ENCODE measurements at places on chromosomes 1 and 21.

- no peak for DNase-seq
These were observed 33.6 kb downstream of the CLDN14 start for GRCh38 chr21:36446301-36446700.

- DNase-seq, result no peak
These were observed 130.5 kb downstream of the BACH1 start for GRCh38 chr21:29429218-29429617.

DNA sequence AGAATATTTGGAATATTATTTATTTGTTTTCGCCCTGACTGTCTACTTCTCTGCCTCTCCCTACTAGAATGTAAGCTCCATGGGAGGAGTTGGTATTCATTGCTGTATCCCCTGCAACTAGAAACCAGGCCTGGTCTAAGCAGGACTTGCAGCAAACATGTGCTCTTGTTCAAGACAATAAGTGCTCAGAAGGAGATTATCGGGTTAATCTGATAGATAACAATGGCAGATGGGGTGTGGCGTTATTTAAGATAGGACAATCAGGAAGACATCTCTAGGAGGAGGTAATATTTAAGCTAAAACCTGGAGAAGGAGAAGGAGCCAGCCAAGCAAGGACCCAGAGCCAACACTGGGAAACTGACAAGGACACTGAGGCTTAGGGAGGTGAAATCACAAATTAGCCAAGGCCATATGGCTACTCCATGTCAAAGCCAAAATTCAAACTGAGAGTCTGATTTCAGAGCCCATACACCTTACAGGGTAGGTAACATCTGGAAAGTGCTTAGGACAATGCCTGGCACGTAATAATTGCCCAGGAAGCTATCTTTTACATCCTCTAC, 41.5 kb downstream of the STYXL2 start:
- no peak for DNase-seq

DNA sequence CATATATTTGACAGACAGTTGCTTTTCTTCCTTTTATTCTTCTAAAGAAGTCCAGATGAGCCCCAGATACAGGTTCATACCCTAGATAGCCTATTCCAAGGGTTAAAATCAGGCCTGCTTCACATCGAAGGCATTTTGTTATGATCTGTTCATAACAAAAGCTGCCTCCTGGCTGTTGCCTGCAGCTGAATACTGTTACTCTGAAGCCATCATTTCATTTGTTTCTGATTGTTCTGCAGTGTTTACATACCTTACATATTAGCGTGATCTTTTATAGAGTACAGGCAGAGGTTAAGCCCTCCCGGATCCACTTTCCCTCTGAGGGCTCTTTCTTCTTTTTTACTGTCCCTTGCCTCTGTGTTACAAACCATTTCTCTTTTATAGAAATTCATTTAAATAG, 219.0 kb upstream of the HOOK1 start:
- DNase-seq, result no peak

GRCh38 chr21:42374457-42374856, 8.1 kb upstream of the TFF1 start:
- DNase-seq, result no peak

GRCh38 chr1:23211955-23212354, 5.3 kb downstream of the HTR1D start:
- no peak for DNase-seq

DNA sequence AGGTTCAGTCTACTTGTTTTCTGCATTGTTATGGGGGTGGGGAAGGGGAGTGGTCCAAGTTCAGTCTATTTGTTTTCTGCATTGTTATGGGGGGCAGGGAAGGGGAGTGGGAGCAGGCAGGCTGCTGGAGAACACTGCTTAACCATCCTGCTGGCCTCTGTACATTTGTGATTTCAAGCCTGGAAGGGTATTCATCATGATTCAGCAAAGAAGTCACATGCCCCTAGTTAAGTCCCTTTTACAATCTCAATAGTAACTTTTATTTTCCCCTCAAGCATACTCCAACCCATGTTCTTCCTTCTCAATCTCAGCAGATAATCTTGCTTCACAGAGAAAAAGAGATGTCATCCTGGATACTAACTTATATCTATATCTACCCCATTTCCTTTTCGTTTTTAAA, 7.9 kb downstream of the LYST start:
- no peak for DNase-seq

DNA sequence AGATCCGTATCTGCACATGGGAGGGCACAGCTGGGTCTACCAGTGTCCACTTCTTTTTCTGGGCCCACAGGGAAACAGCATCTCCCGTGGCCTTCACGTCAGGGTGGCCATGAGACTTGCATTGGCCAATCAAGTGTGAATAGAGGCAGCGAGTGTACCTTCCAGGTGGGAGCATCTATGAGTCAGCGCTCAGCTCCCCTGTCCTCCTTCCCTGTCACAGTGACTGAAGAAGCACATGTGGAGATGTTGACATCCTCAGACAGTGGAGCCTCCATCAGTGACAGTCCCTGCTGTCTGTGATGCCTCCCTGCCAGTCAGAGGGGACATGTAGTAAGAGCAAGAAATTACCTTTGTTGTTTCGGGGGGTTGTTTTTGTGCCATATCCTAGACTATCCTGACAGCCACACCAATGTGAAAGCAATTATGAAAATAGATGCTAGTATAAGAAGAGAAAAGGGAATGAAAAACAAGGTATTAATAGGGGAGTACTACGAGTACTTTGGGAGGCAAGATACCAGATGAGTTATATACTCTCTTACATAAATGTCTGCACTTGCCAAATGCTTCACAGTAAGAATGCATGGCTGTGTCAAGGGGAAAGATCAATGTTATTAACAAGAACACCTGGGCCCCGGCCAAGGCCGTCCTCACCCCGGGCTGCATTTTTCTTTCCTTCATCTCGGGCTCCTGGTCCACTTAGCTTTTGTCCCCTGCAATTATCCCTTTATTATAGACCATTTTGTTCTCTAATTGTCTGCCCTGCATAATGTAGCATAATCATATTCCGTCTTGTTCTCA, 86.0 kb downstream of the MATN1 start:
- no peak for DNase-seq

DNA sequence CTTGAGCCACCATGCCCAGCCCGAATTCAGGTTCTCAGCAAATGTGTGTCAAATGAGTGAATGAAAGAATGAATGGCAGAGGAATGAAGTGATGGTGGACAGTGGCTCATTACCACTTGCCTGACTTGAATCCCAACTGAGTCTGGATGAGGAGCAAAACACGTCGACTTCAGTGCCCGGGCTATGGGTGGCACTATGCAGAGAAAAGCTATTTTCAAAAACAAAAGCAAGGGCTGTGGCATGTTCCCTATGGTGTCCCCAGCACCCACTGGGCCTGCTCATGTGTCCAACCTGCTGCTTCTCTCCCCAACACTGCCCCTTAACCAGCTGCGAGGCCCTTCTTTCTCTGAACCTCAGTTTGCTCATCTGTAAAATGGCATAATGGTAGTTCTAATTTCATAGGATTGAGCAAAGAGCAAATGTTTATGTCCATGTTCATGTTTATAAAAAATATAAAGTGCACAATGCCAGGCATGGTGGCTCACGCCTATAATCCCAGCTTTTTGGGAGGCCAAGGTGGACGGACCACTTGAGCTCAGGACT, 4.3 kb upstream of the MAD2L2 start:
- DNase-seq, result no peak

DNA sequence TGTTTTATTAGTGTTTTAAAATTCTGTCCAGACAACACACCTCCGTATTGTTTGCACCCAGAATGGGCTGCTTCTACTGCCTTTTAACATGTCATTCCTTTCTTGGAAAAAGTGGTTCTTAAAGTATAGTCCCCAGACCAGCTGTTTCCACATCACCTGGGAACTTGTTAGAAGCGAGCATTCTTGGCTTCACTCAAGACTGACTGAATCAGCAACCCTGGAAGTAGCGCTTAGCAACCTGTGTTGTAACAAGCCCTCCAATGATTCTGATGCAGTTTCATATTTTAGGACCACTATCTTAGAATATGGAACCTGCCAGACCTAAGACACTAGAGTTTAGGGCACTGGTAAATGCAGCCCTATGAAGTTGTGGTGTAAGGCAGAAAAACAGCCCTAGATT, 6.0 kb upstream of the PPIE start:
- no peak for DNase-seq

- DNase-seq, result peak; percentile 52
These were observed 36.7 kb downstream of the CAPN2 start for GRCh38 chr1:223748773-223749733.

DNA sequence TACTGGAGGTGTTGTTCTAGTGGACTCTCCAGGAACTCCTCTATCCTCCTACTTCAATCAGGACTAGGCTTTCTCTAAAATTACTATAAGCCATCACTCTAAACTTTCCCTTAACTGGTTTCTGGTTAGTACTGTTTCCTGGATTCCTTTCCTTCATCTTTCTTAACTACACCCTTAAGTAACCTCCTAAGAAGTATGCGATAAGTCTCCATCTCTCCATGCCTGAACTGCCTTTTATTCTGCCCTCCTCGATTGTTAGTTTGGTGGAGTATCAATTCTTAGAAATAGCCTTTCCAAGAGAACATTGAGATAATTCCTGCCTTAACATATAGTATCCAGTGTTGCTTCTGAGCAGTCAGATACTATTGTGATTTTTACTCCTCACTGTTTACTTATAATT, 162.9 kb upstream of the PDE4B start:
- DNase-seq, result no peak

GRCh38 chr1:226118357-226118756, 55.8 kb downstream of the H3-3A start:
- DNase-seq, result no peak

DNA sequence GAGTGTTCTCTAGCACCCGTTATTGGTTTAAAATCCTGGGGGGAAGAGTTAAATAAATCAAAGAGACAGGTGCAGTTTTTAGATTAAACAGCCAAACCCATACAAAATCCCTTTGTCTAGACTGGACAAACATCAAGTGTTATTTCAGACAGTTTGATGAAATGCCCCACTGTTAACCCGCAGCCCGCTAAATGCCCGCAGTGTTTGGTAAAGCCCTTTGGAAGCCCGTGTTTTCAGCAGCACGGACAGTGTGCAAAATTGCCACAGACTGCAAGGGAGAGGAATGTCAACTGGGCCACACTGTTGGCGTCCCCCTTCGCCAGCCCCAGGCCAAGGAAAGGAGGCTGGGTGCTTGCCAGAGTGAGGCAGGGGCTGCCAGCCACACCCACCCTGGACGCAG, 26.6 kb downstream of the AJAP1 start:
- no peak for DNase-seq

GRCh38 chr1:236457775-236458174, 63.7 kb downstream of the EDARADD start:
- DNase-seq, result no peak

DNA sequence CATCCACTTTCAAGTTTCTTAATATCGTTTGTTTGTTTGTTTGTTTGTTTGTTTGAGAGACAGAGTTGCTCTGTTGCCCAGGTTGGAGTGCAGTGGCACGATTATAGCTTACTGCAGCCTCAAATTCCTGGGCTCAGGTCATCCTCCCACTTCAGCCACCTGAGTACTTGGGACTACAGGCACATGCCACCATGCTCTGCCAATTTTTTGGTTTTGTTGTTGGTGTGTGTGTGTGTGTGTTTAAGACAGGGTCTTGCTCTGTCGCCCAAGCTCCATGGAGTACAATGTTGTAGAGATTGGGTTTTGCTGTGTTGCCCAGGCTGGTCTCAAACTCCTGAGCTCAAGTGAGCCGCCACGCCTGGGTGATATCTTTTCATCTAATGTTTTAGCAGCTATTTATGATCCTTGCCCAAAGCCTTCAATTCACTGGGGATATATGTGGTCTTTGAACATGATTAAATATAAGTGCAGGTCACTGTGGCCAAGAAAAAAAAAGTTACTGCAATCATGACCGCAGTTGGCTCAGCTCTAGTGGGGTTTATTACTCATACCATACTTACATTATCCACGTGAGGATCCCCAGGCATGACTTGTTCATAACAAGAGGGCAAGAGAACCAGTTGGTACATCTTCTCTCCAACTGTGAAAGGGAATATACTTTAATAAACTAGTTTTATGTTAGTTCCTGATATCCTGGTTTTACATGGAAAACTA, 8.0 kb downstream of the RRP1B start:
- no peak for DNase-seq

GRCh38 chr1:112706505-112707220, at the start of gene RHOC:
TSS of gene RHOC (minus strand) at chr1:112707127. CDS start at chr1:112703799, 3,328 bp downstream.
- DNase-seq, result no peak

- DNase-seq, result no peak
These were observed 287.1 kb upstream of the ADGRL4 start for GRCh38 chr1:79293611-79294010.

GRCh38 chr1:186578325-186579016, 101.8 kb downstream of the PTGS2 start:
- no peak for DNase-seq

DNA sequence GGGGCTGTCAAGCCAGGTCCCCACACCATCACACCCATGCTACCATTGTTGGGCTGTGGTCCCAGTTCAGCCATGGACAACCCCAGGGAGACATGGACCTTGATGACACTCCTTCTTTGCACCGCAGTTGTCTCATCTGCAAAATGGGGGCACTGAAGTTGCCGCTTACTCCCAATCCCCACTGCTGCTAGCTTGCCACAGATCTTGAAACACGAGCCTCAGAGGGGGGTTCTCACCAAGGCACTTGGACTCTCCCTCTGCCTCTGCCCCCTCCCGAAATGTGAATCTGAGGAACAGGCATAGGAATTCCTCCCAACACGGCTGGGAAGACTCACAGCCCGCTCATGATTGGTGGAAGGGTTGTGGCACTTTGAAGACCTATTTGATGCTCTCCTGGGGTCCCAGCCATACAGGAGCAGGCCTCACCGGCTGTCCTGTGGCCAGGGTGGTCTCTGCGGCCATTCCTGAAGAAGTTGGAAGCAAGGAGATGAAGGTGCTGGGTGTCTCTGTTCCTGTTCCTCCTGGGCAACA, 31.1 kb downstream of the RUNX3 start:
- DNase-seq, result no peak

DNA sequence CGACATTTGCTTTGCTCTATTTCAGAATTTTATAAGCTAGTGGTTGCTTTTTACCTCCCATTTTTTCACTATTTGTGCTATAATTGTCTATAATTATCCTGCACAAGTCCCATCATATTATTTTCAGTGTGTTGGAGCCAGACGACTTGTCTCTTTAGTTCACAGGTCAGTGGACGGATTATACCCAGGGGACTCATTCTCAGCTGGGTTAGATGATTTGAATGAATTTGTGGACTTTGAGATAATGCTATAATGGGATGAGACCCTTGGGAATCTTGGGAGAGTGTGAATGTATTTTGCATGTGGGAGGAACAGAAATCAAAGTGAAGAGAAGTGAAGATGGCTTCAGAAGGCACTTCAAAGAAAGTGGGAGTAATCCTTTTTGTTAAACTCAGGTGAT, 31.5 kb upstream of the KCNK1 start:
- DNase-seq, result no peak

DNA sequence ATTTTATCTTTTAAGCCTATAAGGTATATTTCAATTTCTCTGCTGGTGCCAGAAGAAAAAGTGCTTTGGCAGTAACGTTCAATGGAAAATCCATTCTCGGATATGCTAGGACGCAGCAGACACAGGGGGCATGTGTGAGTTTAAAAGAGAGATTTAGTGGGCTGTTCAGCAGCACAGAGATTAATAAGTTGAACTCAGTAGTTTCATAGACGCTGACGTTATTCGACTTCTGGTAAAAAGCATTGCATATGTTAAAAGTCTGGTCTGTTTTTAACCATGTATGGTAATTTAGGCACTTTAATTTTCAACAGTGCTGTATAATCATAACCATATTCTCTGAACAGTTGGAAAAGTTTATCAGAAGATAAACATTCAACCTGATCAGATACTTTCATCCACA, 99.6 kb downstream of the ATP6V1G3 start:
- no peak for DNase-seq
